ENCODE measurements at places on chromosomes 1 and 21. TPM values are rescaled to one million over a fixed set of nuclear protein-coding genes. Genes with fewer than 3 reads are reported as not detected.

The CACHD1 gene
- total RNA-seq, result 0.10 TPM

The RUNX1 gene
- 116 TPM for total RNA-seq

The CD160 gene
- not detected for total RNA-seq

The CD5L gene
- total RNA-seq, result not detected

DNA sequence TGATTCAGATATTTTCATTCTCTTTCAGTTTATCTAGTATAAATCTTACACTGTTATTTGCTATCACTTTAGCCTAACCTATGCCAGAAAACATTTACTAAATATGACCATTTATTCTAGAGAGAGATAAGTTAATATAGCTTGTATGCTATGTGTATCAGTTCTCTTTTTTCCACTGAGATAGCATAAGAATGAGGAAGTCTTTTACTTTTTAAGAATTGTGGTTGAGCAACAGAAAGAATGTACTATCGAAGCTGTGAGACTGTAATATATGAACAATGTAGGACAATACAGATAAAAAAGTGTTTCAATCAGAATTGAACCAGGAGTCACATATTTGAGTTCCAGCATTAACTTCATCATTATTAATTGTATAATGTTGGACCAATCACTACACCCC lies 479.9 kb upstream of the PLXNA2 start:
- DNase-seq, result no peak
- H3K27me3 ChIP-seq, result no peaks in the 10 kb centered on the region
- no peaks in the 10 kb centered on the region for H3K36me3 ChIP-seq
- H3K27ac ChIP-seq, result no peak overlapping the region

GRCh38 chr1:22556391-22557104 lies 6.7 kb upstream of the EPHA8 start:
- no peaks in the 10 kb centered on the region for H3K36me3 ChIP-seq
- peaks cover 30% of the 10 kb centered on the region for H3K27me3 ChIP-seq
- no peak for DNase-seq
- H3K27ac ChIP-seq, result no peak overlapping the region
- H3K4me1 ChIP-seq, result peaks cover 5% of the 10 kb centered on the region

GRCh38 chr1:51948491-51948915 lies 42.0 kb downstream of the RAB3B start:
- H3K36me3 ChIP-seq, result no peaks in the 10 kb centered on the region
- DNase-seq, result no peak
- no peak overlapping the region for H3K27ac ChIP-seq
- peaks cover 10% of the 10 kb centered on the region for H3K4me1 ChIP-seq
- peaks cover 6% of the 10 kb centered on the region for H3K27me3 ChIP-seq

- H3K36me3 ChIP-seq, result peaks cover 46% of the 10 kb centered on the region
- peak overlapping the region; percentile 92 for H3K27ac ChIP-seq
- peak overlapping the region; percentile 31 for H3K4me3 ChIP-seq
- peaks cover 90% of the 10 kb centered on the region for H3K4me1 ChIP-seq
- no peak for DNase-seq
These were observed 13.2 kb upstream of the GBP5 start for GRCh38 chr1:89285745-89286380.

DNA sequence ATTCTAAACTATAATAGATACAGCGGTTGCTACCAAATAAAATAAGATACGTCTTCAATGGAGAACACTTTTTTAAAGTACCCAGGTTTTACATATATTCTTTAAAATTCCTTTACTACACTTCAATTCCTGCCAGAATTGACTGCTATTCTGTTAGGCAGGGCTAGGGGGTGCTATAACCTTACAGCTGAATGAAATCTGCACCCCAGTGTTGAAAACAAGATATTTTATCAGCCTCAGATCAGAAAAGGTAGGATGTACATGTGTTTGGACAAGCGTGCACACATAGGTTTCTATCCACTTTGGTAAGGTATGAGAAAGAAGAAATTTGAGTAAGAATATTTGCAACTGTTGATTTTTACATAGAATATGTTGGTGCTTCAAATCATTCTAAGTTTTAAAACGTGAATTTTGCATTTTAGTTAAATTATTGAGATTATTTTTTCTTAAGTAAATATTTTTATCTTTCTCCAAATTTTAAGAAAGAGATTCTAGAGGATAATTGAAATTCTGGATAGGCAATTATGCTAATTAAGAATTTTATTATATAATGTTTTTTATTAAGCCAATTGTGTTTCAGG lies 490.8 kb upstream of the ADGRL4 start:
- no peaks in the 10 kb centered on the region for H3K36me3 ChIP-seq
- no peak overlapping the region for H3K4me3 ChIP-seq
- no peak overlapping the region for H3K27ac ChIP-seq
- no peak for DNase-seq

GRCh38 chr1:3399732-3400131 lies 54.7 kb upstream of the ARHGEF16 start:
- H3K27me3 ChIP-seq, result peaks cover 3% of the 10 kb centered on the region
- H3K4me3 ChIP-seq, result no peak overlapping the region
- H3K27ac ChIP-seq, result no peak overlapping the region
- no peaks in the 10 kb centered on the region for H3K4me1 ChIP-seq
- no peaks in the 10 kb centered on the region for H3K36me3 ChIP-seq
- DNase-seq, result no peak

DNA sequence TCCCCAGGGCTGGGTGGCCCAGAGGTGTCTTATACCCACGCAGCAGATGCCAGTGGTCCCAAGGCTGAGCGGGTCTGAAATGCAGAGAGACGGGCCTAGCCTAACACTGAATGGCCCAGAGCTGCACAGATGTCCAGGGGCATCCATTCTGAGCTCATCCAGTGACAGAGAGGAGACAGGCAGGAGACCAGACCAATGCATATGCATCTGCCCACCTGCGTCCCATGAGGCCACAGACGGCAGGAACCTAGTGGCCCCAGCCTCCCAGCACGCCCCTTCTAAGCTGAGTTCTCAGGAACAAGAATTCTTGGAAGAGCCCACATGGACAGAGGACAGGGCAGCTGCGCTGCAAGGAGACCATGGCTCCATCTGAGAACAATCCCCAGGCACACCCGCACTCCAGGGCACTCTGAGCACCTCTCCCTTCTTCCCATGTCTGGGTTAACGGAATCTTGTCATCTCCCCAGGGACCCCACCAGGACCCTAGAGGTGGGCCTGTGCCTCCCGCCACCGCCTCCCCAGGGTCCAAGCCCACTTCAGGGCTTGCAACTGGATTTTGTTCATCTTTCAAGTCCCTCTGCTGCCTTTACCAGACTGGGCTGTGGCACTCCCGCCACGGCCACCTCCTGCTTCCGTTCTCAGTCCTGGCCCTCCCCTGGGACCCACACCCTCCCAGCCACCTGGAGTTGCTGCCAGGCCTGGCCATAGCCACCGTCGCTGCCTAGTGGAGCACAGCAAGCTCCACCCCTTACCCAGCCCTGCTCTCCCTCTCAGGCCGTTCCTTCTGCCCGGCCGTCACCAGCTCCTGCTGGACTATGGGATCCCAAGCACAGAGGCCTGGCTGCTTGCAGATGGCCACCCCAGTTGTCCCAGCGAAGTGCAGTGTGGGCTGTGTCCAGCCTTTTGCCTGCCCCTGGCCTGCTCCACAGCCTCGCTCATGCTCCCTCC lies 3.3 kb downstream of the WNT3A start:
- H3K27ac ChIP-seq, result no peak overlapping the region
- no peak for DNase-seq
- H3K4me3 ChIP-seq, result no peak overlapping the region
- H3K27me3 ChIP-seq, result peaks cover 36% of the 10 kb centered on the region
- no peaks in the 10 kb centered on the region for H3K36me3 ChIP-seq

- no peak overlapping the region for H3K4me3 ChIP-seq
- H3K36me3 ChIP-seq, result peaks cover 41% of the 10 kb centered on the region
- DNase-seq, result no peak
- no peaks in the 10 kb centered on the region for H3K27me3 ChIP-seq
- peaks cover 60% of the 10 kb centered on the region for H3K4me1 ChIP-seq
These were observed 51.2 kb downstream of the TRAF5 start for GRCh38 chr1:211377539-211378450.

Measured in activated T-helper 1 cell treated with anti-CD3 and anti-CD28 coated beads, Interleukin-12 subunit alpha, Interleukin-12 subunit beta, Interleukin-2, Interleukin-4 antibody, amounts not matched to agents 30 ng/mL and 10 ng/mL and 1 ng/mL, durations not matched to agents 14 hours and 24 hours and 36 hours (primary cell).